AG04449 (cell line): ENCODE measurements at places on chromosomes 7 and 10.

DNA sequence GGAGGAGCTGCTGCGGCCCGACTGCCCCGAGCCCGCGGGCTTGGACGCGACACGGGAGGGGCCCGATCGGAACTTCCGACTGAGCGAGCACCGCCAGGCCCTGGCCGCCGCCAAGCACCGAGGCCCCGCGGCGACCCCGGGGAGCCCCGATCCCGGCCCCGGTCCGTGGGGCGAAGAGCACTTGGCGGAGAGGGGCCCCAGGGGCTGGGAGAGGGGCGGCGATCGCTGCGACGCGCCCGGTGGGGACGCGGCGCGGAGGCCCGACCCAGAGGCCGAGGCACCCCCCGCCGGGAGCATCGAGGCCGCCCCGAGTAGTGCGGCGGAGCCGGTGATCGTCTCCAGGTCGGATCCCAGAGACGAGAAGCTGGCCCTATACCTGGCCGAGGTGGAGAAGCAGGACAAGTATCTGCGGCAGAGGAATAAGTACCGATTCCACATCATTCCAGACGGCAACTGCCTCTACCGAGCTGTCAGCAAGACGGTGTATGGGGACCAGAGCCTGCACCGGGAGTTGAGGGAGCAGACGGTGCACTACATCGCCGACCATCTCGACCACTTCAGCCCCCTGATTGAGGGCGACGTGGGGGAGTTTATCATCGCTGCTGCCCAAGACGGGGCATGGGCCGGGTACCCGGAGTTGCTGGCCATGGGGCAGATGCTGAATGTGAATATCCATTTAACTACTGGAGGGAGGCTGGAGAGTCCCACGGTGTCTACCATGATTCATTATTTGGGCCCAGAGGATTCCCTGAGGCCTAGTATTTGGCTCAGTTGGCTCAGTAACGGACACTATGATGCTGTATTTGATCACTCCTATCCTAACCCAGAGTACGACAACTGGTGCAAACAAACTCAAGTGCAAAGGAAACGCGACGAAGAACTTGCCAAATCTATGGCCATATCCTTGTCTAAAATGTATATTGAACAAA is 1.4 kb downstream of the OTUD1 start:
- DNase-seq, result no peak

DNA sequence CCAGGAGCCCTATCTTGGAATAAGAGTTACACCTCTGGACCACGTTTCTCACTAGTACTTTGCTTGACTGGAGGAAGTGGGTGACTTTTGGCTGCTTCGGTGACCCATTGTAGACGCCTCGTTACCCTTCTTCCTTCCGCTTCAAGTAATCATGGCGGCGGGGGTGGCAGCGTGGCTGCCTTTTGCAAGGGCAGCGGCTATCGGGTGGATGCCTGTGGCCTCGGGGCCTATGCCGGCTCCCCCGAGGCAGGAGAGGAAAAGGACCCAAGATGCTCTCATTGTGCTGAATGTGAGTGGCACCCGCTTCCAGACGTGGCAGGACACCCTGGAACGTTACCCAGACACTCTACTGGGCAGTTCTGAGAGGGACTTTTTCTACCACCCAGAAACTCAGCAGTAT is 1.5 kb downstream of the KCND2 start:
- DNase-seq, result no peak

DNA sequence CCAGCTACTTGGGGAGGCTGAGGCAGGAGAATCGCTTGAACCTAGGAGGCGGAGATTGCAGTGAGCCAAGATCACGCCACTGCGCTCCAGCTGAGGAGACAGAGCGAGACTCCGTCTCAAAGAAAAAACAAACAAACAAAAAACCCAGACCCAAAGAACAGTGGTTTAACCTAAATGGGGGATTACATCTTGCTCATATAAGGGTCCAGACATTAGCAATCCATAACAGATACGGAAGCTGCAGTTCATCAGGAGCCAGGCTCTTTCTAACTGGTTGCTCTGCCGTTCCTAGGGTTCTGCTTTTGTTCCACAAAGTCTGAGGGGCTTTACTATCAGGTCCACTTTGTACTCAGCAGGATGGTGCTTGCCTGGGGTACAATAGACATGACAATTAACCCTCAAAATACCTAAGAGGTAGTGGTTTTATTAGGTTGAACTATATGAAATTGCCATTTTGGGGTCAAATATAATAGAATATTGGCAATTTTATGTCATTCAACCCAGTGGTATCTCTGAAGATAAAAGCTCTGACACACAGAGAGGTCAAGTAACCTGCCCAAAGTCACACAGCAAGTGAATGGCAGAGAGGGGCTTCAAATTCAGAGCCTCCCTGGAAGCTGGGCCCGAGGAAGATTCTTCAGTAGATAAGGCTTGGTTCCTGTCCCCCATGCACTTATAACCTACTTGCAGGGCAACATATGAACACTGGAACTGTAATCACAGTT is 21.3 kb downstream of the NYAP1 start:
- DNase-seq, result no peak

GRCh38 chr10:62002753-62003152 is 101.3 kb downstream of the ARID5B start:
- DNase-seq, result no peak

DNA sequence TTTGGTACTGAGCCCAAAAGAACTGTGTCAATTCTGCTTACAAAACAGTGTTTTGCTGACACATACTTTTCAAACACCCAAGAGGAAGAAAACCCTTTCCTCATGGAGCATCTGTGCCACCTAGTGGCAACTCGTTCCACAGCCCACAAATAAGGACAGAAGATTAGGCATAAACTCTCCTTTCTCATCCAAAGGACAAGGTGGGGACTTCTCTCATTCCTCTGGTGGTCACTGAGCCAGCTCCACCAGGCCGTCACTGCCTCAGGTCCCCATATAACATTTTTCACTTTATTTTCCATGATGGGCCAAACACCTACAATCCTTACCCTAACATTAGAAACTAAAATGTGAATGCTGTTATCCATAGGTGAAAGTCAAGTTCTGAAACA is 76.9 kb downstream of the RNF216 start:
- no peak for DNase-seq

DNA sequence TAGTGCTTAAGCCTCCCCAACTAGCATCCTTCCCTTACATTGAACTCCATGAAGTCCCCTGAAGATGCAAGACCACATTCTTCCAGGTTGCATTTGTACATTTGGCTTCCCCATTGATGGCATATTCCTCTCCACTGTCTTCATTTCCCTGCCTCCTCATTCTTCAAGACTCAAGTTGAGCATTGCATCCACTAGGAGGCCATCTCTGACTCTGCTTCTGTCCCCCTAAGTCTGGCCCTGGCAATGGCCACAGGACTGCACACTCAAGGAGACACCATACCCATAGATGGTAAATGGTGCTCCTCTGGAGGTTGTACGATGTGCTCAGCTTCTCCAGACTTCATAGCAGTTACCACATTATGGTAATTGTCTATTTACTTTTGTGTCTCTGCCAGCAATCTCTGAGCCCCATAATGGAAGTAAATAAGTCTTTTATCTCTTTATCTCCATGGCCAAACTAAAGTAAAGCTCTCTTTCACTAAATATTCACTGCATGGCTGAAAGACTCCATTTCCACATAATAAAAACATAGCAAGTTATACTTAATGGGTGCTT is 112.6 kb downstream of the PTPRZ1 start:
- no peak for DNase-seq

DNA sequence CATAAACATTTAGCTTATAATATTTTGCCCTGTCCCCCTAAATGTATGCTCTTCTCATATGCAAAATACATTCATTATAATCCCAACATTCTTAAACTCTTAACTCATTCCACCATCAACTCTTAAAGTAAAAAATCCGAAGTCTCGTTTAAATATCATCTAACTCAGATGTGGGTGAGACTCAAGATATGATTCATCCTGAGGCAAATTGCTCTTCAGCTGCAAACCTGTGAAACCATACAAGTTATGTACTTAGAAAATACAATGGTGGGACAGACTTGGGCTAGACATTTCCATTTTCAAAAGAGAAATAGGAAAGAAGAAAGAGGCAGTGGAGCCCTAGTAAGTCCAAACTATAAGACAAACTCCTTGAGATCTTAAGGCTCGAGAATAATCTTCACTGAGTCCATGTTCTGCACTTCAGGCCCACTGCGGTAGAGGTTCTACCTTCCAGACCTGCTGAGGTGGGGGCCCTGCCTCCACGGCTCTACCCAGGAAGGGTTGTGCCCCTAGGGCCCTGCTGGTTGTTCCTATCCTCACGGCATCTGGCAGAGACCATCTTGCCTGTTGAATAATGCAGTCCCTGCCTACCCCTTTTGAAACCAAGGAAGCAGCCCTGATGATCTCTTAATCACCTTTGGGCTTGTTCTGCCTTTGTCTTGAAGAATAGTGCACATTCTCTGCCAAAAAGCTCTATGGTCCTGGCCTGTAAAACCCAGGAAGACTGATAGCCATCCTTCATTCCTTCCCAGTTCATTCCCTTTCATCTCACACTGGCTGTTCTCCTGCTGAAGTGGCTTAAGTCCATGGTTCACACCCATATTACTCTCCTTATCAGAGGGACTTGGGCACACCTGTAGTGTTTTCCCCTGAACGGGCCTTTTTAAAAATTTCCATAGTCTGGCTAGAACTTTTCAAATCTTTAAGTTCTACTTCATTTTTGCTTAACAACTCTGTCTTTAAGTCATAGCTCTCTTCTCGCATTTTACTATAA is 37.3 kb downstream of the INPP5F start:
- DNase-seq, result no peak

DNA sequence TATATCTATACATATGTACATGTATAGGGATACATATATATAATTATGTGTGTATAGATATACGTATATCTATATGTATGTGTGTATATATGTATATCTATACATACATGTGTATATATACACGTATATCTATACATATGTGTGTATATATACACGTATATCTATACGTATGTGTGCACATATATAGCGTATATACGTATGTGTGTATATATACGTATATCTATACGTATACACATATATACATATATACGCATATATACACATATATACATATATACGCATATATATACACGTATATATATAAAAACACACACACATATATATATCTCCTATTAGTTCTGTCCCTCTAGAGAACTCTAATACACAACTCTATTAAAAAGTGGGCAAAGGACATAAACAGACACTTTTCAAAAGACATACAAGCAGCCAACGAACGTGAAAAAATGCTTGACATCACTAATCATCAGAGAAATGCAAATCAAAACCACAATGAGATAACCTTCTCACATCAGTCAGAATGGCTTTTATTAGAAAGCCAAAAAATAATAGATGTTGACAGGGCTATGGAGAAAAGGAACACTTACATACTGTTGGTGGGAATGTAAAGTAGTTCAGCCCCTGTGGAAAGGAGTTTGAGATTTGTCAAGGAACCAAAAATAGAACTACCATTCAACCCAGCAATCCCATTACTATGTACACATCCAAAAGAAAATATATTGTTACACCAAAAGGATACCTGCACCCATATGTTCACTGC is 22.0 kb upstream of the TMEM120A start:
- DNase-seq, result no peak
